ENCODE measurements at places on chromosomes 2 and 18.

- DNase-seq = peak; percentile 31
These were observed 62.6 kb upstream of the STK17B start for GRCh38 chr2:196233805-196234475.

DNA sequence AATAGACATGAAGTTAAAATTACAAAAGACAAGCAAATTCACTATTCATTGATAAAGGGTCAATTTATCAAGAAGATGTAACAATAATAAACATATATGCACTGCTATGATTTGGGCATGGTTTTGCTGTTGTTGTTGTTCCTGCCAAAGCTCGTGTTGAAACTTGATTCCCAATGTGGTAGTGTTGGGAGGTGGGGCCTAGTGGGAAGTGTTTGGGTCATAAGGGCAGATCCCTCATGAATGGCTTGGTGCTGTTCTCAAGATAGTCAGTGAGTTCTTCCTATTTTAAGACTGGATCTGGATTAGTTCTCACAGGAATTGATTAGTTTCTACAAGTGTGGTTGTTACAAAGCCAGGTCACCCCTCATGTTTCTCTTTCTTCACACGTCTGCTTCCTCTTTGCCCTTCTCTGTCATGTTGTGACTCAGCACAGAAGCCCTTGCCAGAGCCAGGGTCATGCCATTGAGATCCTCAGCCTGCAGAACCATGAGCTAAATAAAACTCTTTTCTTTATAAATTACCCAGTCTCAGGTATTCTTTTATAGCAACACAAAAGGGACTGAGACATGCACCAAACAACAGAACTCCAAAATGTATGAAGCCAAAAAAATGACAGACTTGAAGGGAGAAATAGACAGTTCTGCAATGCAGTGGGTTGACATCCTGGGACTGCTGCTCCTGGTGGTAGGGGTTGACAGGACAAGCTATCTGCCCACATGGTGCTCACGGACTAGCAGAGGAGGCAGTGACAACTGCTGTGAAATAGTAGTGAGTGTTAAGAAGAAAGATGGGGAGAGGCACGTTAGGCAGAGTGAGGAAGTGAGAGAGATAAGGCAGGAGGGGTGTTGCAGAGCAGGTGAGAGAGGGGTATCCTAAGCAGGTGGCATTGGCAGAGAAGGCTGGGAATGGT, 18.6 kb upstream of the SKA1 start:
- DNase-seq = no peak

- no peak for DNase-seq
These were observed 52.1 kb downstream of the PSTPIP2 start for GRCh38 chr18:46019936-46020335.

DNA sequence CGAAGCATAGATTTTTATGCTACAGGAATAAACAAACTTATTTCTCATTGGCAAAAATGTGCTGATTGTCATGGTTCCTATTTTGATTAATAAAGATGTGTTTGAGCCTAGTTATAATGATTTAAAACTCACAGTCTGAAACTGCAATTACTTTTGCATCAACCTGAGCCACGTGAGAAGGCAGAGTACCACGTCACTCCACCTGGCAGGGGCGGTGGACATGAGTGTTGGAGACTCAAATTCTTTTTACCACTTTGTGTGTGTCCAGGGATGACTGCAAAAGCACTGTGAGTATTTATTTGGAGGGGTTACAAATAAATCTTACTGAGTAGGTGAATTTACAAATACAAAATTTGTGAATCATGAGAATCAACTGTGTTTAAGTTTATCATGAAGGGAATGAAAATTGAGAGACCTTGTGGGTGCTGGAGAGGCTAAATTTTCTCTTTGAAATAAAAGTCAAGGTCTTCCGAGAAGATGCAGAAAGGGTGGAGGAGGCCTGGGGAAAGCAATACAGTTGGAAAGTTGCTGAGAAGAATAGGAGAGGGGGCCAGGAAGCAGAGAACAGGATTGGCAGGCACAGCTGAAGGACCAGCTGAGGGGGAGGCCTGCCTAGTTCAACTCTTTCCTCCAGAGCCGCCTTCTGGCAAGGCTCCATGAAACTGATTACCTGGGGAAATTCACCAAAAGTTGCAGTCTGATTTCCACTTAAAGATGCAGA, 316.4 kb downstream of the MYCN start:
- no peak for DNase-seq

DNA sequence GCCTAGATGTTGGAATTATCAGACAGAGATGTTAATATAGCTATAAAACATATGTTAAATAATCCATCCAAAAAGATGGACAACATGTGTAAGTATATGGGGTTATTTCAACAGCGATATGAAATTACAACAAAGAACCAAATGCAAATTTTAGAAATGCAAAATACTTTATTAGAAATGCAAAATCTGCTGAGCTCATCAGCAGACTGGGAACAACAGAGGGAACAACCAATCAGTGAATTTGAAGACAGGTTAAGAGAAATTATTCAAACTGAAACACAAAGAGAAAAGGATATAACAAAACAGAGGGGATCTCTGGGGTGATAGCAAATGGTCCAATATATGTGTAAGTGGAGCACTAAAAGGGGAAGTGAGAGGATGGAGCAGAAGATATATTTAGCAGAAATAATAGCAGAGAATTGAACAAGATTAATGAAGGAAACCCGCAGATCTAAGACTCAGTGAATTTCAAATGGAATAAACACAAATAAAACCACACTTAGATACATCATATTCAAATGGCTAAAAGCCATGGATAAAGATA, 13.5 kb upstream of the HS6ST1 start:
- DNase-seq = no peak

GRCh38 chr2:142585785-142586184, 291.7 kb upstream of the KYNU start:
- DNase-seq = no peak

DNA sequence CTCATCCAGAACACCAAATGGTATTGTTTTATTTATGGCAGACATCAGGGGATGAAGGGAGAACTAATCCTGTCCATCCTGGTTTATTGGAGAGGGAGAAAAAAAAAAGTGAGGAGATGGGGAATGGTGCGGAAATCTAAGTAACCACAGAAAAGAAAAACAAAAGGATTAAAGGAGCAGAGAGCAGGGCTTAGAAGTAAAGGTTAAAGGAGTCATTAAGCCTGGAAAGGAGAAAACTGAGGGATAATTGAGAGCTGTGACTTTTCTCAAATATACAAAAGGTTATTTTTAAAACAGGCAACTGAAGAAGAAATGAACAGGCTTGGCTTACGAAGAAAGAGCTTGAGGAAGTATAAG, 127.2 kb upstream of the PPP1CB start:
- DNase-seq = no peak

DNA sequence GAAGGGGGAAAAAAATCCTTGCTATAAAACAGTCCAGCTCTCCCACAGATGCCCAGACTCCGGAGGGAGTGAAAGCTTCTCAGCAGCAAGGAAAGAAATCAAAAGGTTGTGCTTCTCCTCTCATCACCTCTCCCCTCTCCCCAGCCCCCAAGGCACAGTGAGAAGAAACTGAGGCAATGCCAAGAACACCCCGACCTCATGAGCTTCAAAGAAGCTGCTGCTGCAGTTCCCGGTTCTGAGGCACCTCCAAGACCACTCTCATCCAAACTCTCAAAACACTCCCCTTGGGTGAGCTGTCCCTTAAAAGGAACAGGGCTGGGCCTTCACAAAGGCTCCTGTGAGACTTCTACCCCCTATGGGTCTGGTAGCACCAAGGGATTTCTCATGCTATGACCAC, 62.0 kb upstream of the KLF7 start:
- no peak for DNase-seq

- DNase-seq = no peak
These were observed 59.6 kb downstream of the PKDCC start for GRCh38 chr2:42107249-42108042.

GRCh38 chr2:24826773-24827145, 33.5 kb downstream of the CENPO start:
- DNase-seq = peak; percentile 6

- DNase-seq = no peak
These were observed 51.0 kb downstream of the PRELID3A start for GRCh38 chr18:12458771-12459170.
